Stimulated activated CD8-positive, alpha-beta memory T cell treated with anti-CD3 and anti-CD28 coated beads, Interleukin-4, amount 100 ng/mL, for 1 hour (primary cell): ENCODE measurements at places on chromosomes 13 and 19.
A peak's percentile ranks its signal among the peaks of the same experiment; 100 is the strongest.

DNA sequence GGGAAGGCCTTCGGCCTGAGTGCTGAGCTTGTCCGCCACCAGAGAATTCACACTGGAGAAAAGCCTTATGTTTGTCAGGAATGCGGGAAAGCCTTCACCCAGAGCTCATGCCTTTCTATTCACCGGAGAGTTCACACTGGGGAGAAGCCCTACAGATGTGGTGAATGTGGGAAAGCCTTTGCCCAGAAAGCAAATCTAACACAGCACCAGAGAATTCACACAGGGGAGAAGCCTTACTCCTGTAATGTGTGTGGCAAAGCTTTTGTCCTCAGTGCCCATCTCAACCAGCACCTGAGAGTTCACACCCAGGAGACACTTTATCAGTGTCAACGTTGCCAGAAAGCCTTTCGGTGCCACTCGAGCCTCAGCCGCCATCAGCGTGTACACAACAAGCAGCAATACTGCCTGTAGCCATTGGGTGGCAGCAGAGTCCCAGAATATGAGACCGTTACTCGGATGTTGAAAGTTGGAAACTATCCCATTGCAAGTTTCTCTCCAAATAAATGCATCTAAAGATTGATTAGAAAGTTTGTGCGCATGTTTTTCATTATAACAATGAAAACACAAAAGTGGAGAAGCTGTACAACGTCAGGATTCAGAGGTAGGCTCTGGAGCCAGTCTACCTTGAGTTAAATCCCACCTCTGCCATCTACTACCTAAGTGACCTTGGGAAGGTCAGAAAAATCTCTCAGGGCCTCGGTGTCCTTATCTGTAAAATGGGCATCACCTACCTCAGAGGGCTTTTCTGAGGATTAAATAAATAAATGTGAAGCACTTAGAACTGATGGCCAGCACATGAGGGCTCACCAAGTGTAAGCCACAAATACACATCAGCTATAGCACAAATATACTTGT is 21.1 kb downstream of the ZNF473 start:
- DNase-seq = peak; percentile 30

- no peak for DNase-seq
Observed at GRCh38 chr19:5512715-5513114, 55.0 kb downstream of the TINCR start.

GRCh38 chr19:56071151-56071550 is 49.9 kb downstream of the ZNF787 start:
- DNase-seq = no peak

- no peak for DNase-seq
Observed at GRCh38 chr19:38650911-38651584, 3.6 kb downstream of the ACTN4 start.

DNA sequence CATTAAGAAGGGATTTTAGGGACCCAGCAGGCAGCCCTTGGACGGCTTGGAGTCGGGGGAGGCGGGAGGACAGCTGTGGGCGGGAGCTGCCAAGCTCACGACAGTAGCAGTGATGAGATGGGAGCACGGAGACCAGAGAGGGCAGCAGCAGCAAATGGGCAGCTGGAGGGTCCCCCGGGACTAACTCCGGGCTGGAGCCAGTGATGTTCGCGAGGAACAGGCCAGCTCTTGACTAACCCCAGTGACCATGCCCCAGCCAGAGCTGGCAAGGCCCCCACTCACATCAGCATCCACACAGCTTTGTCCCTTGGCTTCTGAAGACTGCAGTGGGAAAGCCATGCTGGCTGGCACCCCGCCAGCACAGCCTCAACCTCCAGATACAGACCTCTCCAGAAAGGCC is 81.9 kb downstream of the RAB20 start:
- no peak for DNase-seq

GRCh38 chr13:107743983-107744382 is 471.4 kb downstream of the LIG4 start:
- no peak for DNase-seq

- no peak for DNase-seq
Observed at GRCh38 chr13:41408746-41409145, 48.6 kb upstream of the RGCC start.

- no peak for DNase-seq
Observed at GRCh38 chr13:107650081-107650701, 565.1 kb downstream of the LIG4 start.

DNA sequence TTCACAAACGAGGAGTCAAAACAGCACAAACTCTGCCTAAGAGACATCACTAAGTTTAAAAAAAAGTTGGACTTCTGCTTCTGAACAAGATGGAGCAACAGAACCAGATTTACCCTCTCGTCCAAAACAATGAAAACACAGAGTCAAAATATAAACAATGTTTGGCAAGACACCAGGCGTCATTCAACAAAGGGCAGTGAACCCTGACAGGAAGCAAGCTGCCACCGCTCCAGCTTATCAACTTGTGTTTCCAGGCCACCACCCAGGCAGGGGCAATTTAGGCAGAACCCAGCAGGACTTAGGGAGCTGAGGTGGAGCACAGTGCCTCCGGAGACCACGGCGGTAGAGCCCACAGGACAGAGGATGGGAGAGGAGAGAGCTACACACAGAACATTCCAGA is 8.6 kb upstream of the NAPA start:
- DNase-seq = no peak

DNA sequence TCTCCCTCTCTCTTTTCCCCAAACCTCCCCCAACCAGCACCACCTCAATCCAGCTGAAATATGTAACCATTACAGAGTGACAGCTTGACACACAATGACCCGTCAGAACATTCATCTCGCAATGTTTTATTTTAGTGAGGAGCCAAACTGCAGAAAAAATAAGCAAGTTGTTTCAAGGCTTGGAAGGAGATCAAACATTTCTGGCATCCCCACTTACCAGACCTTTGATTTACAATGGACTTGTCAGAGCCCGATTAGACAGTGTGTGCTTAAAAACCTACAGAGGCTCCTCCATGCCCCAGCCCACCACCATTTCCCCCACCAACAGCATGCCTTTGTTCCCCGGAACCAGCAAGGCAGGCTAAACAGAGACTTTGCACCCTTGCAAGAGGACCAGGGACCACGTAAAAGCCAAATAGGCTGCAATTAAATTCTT is 382.8 kb upstream of the ZNF507 start:
- DNase-seq = no peak

GRCh38 chr19:53388904-53389303 is 6.0 kb upstream of the ZNF765 start:
- no peak for DNase-seq

- DNase-seq = no peak
Observed at GRCh38 chr13:50594276-50595051, 249.0 kb downstream of the DLEU7 start.

DNA sequence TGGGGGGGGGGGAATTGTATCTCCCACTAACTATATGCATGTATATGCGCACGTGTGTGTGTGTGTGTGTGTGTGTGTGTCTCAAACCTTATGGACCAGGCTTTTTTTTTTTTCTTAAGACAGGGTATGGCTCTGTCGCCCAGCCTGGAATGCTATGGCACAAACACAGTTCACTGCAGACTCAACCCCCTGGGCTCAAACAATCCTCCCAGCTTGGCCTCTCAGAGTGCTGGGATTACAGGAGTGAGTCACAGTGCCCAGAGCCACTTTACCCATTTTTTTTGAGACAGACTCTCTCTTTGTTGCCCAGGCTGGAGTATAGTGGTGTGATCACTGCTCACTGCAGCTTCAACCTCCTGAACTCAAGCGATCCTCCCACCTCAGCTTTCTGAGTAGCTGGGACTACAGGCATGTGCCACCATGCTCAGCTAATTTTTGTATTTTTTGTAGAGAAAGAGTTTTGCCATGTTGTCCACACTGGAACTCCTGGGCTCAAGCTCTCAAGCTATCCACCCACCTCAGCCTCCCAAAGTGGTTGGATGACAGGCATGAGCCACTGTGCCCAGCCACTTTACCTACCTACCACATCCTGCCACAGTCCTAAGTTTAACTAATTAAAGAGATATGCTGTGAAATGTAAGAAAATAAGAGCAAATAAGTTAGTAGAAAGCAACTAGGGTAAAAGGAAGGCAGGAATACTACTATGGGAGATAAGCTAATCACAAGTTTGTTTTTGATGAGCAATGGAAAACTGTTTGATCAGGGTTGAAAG is 2.4 kb downstream of the ZMYM5 start:
- DNase-seq = no peak

DNA sequence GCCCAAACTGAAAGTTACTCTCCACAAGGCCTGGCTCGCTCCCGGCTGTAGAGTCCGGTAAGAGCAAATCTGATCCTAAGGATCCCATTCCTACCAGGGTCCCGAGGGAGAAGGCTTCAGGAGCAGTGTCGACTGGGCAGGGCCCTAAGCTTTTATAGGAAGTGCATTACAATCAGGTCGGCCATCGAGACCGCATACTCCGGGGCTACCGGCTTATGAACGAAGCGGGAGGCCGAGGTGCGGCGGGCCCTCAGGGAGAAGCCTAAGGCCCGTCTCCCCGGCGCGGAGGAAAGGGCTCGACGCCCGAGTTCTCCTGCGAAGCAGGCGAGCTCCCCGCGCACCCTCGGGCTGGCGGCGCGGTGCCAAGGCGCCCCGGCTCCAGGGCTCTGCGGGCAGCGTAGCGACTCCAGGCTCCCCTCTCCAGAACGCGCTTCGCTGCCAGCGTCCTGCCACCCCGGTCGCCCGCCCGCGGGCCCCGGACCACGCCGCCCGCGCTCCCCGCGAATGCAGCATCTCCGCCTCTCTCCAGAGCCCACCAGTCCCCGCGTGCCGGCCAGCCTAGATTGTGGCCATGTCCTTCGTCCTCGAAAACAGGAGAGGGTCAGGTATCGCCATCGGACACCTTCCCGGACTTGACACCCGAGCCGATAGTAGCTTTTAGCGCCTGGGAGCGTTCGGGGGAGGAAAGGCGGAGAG is 1.4 kb downstream of the EFNB2 start:
- DNase-seq = no peak

DNA sequence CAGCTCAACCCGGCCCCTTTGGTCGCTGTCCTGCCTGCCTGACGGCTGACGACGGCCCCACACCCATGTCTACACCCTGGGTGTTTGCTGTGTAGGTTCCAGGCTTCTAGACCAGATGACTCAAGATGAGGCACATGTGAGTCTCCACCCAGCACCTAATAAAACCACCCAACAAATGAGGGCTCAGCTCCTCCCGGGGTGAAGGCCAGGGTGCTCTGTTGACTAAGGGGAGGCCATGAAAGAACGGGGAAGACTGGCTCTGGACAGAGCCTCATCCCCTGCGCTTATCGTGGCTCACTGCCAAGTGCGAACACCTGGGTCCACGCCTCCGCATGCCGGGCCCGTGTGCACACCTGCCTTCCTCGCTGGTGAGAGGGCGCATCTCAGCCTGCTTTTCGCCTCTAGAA is 39.6 kb downstream of the COL4A2 start:
- no peak for DNase-seq

GRCh38 chr19:48648134-48648533 is 2.1 kb upstream of the CA11 start:
- DNase-seq = no peak

- DNase-seq = no peak
Observed at GRCh38 chr19:56096665-56097064, 24.4 kb downstream of the ZNF787 start.

DNA sequence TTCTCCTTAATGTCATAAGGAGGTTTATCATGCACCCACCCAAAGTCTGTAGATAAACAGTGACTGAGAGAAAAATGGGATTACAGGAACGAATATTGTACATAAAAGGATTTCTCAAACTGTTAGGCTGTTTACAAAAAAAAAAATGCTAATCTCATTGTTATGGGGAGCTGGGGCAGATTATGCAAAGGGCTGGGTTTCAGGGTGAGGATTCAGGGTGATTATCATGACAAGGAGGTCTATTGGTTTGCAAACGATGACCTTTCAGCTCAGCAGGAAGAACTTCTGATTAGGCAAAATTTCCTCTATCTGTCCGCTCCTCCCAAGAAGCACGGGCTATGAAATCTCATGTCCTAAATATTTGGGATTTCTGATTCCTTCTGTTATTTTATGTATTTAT is 41.4 kb downstream of the NLRP12 start:
- DNase-seq = no peak

GRCh38 chr13:111399776-111400538 is 79.5 kb downstream of the TEX29 start:
- DNase-seq = no peak

GRCh38 chr13:40317980-40318327 is 348.5 kb downstream of the FOXO1 start:
- no peak for DNase-seq

DNA sequence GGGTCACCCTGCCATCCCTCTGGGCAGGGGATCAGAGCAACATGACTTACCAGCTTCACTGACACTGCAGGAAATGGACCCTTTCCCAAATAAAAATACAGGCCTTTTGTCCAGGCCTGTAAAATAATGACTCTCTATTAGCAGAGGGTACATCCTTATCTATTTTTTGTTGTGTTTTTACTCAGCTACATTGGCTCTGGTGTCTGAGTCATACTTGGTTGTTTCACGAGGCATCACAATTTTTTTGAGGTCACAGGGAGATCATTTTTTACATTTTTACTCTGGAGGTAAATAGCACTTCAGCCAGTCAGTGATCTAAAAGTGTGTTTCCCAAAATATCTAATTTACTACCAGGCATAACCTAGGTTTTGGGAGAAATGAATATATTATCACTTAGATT is 6.9 kb upstream of the HTR2A start:
- no peak for DNase-seq

- no peak for DNase-seq
Observed at GRCh38 chr19:718251-718951, 9.7 kb downstream of the PALM start.

DNA sequence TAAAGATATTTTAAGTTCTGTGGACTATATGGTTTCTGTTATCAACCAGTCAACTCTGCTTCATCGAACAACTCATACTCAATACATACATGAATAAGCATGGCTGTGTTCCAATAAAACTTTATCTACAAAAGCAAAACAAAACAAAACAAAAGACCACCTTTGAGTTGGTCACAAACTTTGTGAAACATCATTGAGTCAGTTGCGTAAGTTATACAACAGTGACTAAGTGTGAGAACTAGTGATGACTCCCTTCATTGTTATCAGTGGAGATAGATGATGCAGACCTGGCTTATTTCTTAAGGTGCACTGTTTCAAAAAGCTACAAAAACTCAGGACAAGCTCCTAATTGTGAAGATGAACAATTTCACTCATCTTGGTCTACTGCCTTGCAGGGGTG is 14.5 kb upstream of the KLK4 start:
- DNase-seq = no peak

DNA sequence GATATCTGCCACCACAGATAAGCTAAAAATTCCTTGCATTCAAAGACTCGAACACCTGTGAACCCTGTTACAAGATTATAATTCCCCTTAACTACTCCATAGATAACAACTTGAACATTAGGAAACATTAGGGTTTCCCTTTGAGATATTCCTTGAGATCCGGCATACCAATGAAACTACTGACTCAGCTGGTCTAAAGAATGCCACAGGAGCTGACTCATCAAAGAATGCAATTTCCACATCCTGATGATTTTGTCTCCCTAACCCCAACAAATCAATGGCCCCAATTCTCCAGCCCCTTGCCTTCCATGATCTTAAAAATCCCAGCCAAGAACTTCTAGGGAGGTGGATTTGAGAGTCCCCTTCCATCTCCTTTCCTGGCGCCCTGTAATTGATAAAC is 35.6 kb upstream of the ZNF599 start:
- DNase-seq = no peak
